Left lobe of liver (tissue), 2 donors: ENCODE measurements at places on chromosomes 5 and 9.

- DNase-seq = no peak
These were observed 355.9 kb upstream of the RIOK2 start for GRCh38 chr5:97538912-97539311.

DNA sequence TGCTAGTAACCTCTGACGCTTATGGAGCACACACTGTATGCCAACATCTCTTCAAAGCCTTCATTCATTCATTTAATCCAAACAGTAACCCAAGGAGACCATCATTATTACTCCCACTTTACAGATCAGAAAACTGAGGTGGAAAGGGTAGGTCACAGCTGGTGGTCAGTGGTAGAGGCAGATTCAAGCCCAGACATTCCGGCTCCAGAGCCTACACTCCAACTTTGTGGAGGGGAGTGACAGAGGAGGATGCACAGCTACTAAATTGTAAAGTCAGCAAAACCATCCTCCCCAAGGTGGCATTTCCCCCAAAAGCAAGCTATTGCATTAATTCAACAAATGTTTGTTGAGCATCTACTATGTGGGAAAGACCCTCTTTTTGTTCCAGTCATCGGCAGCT, 110.5 kb upstream of the CPEB4 start:
- DNase-seq = no peak

- no peak for DNase-seq
These were observed 546.7 kb upstream of the SGCD start for GRCh38 chr5:155780260-155780659.

GRCh38 chr9:75695921-75696320, 194.6 kb upstream of the PCSK5 start:
- DNase-seq = no peak

DNA sequence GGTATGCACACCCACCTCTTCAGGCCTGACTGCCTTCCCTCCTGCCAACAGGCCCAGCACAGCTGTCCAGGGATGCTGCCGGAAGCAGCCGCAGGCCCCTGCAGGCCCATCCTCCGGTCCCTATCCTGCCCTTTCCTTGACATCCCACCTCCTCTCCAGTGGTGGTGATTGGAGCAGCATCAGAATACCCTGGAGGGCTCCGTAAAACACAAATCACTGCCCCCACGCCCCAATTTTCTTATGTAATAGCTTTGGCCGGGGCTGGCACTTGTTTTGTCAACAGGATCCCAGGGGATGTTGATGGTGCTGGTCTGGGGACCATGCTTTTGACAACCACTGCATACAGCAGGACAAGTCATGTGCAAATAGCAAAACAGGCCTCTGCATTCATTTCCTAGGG, 274.5 kb downstream of the GADD45G start:
- DNase-seq = no peak

- no peak for DNase-seq
These were observed 121.8 kb downstream of the C5orf15 start for GRCh38 chr5:133846478-133847226.

DNA sequence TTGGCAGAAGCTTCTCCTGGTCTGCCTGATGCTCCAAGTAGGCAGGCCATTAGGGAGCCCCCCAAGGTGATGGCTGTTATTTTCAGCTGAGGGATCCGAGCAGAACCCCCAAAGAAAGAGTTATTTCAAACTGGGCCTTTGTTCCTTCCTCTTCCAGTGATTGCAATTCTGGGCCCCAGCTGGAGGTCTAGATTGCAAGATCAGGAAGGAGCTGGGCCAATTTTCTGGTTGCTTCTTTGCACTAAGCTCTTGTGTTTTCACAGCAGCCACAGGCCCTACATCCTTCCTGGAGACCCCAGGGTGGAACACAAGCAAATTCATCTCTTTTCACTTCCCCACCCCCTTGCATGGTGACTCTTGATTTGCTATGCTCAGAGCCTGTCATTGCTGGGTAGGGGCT, 215.0 kb downstream of the SEMA6A start:
- no peak for DNase-seq

- DNase-seq = no peak
These were observed 45.7 kb upstream of the TGFBR1 start for GRCh38 chr9:99058964-99059921.

GRCh38 chr5:93078082-93079038, 502.7 kb downstream of the NR2F1-AS1 start:
- peak; percentile 46 for DNase-seq

DNA sequence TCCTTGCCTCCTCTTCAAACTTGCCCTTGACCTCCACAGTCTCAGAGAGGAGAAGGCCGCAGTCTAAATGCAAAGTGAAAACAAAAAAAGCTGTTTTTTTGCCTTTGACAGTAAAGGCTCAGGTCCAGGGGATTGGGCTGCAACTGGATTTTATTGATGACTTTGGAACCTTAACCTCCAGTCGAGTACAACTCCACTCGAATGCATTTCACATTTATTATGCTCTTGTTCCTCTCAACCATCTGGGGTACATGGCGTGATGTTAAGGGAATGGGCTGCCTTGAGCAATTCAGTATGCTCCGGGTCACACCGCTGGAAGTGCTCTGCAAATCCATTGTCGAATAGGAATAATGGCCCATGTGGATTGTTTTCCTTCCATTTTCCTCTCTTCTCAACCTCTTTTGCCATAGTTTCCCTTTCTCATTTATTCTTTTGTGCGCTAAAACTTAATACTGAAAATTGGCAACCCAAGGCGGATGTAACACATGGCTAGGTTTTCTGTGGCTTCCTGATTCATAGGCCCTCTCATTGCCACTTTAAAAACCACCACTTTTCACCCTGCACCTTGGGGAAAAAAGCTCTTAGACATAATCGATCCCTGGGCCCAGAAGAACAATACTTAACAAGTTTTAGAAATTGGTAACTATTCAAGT, 34.3 kb downstream of the ITK start:
- no peak for DNase-seq

- DNase-seq = no peak
These were observed 94.6 kb downstream of the SYK start for GRCh38 chr9:90896231-90896630.

GRCh38 chr5:121707178-121707577, 144.5 kb upstream of the FTMT start:
- no peak for DNase-seq

DNA sequence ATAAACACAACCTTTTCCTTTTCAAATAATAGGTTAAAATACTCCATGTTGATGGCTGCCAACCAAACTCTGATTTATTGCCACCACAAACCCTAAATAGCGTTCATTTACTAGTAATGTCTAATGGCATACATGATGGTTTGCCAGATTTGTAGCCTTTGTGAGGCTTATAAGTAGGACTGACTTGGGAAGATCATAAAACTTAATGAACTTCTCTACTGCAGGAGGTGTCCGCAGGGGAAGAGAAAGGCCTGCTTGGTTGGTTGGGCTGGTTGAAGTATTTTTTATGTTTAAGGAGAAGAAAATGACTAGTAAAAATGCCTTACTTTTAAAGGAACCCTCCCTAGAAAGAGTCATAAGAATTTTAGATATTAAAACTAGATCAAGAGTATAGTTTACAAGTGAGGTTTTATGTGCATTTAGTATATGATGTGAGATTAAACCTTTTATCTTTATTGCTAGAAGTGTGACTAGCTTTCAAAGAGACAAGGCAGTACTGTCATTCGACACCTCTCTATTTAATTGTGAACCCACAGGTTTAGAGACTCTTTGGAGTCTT, 5.0 kb downstream of the PBX3 start:
- no peak for DNase-seq

DNA sequence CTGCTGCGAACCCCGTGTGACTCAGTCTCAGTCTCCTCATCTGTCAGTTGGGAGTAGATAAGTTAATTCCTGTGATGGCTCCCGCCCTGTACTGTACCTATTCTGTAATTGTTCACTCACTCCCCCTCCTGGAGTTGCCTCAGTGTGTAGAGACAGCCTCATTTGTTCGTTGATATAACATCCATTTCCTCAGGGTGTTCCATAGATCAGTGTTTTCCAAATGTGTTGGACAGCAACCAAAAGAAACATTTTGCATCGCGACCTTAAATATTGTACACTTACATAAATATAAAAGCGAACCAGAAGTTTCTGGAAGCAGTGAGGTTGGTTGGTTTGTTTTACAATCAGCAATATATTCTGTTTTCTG, 698 bp downstream of the NFX1 start:
- DNase-seq = no peak

GRCh38 chr9:99803694-99804093, 18.0 kb upstream of the NR4A3 start:
- DNase-seq = no peak

GRCh38 chr5:111854186-111854585, 97.2 kb upstream of the NREP start:
- no peak for DNase-seq
